ENCODE measurements at places on chromosomes 2 and 18.
A peak's percentile ranks its signal among the peaks of the same experiment; 100 is the strongest.

- no peak for DNase-seq
These were observed 60.8 kb downstream of the SETBP1 start for GRCh38 chr18:44741511-44741910.

GRCh38 chr2:68428126-68428525 is 39.0 kb downstream of the FBXO48 start:
- no peak for DNase-seq

GRCh38 chr18:74856928-74857327 is 259.3 kb downstream of the ZNF407 start:
- no peak for DNase-seq

DNA sequence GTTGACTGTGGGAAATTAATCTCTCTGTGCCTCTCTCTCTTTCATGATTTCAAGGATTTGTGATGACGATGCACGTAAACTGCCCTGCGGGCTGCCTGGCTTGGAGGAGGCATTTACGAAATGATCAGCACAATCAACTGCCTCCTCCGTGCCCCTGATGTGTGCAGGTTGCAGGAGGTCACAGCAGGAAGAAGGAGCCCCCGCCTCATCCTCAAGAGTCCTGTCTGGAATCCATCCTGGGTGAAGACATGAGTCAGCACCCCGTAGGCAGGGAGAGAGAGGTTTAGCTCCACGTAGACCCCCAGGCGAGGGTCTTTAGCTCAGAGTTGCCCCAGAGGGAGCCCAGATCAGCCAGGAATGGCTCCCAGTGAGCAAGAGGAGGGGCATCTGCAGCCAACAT is 17.1 kb upstream of the TEX51 start:
- DNase-seq, result no peak

- peak; percentile 4 for DNase-seq
These were observed 83.6 kb downstream of the SESTD1 start for GRCh38 chr2:179181002-179181401.

DNA sequence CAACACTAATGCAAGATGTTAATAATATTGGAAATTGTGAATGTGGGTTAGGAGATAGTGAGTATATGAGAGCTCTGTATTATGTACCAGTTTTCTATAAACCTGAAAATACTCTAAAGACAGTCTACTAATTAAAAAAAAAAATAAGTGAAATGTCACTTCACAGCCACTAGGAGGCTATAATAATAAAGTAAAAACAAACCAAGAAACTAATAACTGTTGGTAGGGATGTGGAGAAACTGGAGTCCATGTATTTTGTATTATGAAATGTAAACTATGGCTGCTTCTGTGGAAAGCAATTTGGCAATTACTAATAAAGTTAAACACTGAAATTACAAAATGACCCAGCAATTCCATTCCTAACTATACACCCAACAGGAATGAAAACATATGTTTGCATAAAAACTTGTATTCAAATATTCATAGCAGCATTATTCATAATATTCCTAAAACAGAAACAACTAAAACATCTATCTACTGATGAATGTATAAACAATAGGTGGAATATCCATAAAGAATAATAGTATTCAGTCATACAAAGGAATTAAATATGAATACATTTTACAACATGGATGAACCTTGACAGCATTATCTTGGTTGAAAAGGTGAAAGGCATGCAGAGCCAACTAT is 36.2 kb downstream of the CCDC178 start:
- DNase-seq, result no peak

GRCh38 chr18:79951545-79952455 is at the start of gene SLC66A2:
Gene SLC66A2 (minus strand): TSS chr18:79951653. CDS start chr18:79950926, 727 bp downstream.
- peak; percentile 90 for DNase-seq

DNA sequence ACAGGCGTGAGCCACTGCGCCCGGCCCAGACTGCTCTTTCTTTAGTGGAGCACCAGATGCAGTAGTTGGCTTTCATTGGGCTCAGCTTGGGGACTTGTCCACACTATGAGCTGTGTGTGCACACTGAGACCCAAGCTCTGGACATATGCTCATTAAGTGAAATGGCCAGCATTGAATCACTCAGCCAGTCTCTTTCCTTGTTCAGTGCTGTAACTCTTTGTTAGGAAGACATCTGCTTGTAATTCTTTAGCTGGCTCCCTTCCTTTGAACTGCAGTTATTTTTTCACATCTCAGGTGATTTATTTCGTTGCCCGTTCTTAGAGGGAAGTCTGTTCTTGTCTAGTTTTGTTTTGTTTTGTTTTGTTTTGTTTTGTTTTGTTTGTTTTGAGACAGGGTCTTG is 70.5 kb downstream of the CAB39 start:
- no peak for DNase-seq

- DNase-seq, result no peak
These were observed 177.8 kb upstream of the EPAS1 start for GRCh38 chr2:46119453-46119852.

GRCh38 chr2:52475590-52475989 is 1292.0 kb upstream of the CHAC2 start:
- DNase-seq, result no peak

DNA sequence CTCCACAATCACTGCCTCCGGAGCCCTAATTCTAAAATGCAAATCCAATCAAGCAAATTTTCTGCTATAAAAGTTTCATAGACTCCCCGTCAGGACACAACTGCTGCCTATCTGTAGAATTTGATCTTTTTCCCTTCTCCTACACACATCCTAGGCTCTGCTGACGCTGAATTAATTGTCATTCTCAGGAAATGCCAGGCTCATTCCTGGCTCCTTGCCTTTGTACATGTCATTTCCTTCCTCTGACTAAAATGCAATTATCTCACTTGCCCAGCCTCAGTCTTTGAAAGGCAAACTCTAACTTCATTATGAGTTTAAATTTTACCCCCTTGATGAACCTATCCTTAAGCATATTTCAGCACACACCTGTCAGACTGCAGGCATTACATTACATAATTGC is 844.9 kb upstream of the CRIM1 start:
- no peak for DNase-seq

DNA sequence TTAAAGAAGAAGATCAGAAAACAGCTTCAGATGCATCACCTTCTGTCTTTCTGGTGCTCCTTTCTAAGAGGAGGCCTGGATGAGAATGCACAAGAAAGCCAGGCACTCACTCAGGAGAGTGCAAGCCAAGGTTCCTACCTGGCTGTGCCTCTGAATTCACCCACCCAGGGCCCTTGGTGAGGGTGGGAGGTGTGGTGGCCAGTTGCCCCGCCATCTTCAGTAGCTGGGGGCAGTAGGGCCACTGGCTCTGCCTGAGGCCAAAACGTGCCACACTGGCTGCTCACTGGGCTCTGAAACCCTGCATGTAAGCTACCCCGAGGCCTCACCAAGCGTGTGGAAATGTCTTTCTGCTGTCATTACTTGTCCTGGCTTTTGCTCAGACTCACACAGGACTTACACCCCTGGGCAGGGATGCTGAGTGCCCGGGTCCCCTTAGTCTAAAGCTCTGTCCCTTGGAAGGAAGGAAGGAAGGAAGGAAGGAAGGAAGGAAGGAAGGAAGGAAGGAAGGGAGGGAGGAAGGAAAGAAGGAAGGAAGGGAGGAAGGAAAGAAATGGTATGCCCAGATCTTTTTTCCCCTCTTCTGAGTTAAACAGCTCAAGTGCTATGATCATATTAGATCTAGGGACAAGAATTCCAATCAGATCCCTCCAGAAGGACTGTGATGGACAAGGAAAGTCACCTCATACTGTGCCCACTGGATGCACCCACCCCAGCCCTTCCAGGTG is 8.5 kb upstream of the LBH start:
- no peak for DNase-seq

DNA sequence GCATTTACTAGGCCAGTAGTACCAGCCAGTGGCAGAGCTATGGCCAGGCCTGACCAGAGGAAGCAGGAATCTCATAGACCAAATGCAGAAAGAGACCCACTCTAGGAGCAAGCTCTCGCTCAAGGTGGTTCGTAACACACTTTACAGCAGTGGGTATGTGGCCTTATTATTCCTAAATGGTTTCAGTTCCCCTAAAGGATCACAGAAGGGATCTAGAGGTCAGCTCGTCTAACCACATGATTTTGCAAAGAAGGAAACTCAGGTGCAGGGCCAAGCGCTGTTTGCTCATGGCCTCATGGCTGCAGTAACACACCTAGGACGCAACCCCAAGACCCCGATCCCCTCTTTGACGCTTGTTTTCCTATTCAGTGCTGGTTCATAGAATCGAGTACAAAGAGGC is 65.5 kb upstream of the ATG16L1 start:
- DNase-seq, result no peak

- no peak for DNase-seq
These were observed 101.3 kb downstream of the ANKRD44 start for GRCh38 chr2:197209246-197209645.

DNA sequence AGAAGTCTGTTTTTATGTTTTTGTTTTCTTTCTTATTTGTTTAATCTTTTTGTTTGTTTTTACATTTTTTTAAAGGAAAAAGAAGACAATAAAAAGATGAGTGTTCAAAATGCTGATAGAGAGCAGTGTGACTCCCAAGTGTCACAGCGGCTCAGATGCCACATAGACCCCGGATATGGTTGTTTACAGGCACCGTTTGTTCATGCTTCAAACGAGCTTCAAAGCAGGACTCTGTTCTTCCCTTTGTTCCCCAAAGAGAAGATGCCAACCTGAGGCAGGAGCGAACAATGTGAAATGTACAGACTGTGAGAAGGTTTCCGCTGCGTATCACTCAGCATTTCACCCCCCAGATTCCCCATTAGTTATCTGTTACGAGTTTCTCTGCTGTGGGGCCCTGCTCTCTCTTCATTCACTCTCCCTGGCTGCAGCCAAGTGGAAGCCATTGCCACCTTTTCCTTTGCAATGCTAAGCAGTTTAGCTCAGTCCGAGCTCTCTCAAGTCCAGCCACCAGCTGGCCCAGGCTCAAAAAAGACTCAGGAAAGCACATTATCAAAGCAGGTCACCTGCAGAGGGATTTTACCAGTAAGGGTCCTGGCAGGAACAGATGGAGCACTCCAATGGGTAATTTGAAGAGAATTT is 36.4 kb upstream of the PHLPP1 start:
- no peak for DNase-seq

DNA sequence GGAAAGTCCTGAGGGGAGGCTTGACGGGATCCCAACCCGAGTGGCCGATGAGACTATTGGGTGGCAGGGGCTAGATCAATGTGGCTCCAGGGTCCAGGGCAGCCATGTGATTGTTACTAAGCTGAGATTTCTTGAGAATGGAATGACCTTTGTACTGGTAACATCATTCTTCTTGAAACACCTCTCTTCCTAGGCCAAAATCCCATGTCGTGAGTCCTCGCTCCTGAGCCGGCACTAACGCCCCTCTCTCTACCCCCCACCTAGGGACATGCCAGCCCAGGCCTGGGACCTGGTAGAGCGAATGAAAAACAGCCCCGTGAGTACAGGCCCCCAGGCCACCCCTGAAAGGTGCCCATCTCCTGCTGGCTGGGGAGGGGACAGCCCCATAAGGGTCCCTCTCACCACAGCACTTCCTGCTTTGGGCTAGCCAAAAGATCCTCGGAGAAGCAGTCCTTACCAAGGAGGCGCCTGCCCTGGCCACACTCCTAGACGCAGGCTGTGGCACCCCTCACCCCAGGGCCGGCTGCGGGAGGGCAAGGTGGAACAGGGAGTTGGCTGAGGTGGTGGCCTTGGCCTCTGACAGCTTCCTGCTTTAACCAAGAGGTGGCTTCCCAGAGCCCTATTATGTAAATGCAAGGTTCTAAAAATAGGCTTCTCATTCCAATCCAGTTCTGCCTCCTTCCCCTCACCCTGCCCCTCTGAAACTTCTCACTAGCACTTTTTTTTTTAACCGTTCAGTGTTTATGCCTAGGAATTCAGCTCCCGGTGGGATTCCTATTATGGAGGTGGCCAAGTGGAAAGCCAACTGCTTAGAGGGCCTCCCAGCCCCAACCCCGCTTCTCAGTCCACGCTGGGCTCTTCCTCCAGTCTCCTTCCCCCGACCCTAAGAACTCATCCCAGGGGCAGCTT is 126.6 kb upstream of the PPP1CB start:
- DNase-seq, result peak; percentile 40

GRCh38 chr18:48803951-48804855 is 146.6 kb downstream of the SMAD7 start:
- DNase-seq, result no peak

DNA sequence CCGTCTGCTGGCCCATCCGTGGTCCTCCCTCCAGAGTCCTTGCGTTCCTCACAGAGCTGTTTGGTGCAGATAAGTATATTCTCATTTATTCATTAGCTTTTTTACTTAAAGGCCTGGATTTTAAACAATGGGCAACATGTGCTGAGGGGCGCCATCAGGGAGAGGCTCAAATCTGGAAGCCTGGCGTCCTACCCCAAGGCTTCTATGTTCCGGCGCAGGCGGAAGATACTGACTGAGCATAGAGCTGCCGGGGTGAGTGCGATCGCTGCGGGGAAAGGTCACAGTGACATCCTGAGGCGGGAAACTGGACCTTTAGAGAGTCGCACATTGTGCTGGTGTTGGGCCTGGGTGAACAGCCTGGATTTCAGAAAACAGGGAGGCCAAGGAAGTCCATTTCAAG is 130.6 kb upstream of the PXDN start:
- no peak for DNase-seq
